ENCODE measurements at places on chromosomes 12 and 14. TPM values are rescaled to one million over a fixed set of nuclear protein-coding genes. Genes with fewer than 3 reads are reported as not detected.
A peak's percentile ranks its signal among the peaks of the same experiment; 100 is the strongest.

The POLE gene
- total RNA-seq: 23.9 TPM

- no peak for DNase-seq
Measured at GRCh38 chr14:104641753-104642539, 37.4 kb upstream of the TMEM179 start.

DNA sequence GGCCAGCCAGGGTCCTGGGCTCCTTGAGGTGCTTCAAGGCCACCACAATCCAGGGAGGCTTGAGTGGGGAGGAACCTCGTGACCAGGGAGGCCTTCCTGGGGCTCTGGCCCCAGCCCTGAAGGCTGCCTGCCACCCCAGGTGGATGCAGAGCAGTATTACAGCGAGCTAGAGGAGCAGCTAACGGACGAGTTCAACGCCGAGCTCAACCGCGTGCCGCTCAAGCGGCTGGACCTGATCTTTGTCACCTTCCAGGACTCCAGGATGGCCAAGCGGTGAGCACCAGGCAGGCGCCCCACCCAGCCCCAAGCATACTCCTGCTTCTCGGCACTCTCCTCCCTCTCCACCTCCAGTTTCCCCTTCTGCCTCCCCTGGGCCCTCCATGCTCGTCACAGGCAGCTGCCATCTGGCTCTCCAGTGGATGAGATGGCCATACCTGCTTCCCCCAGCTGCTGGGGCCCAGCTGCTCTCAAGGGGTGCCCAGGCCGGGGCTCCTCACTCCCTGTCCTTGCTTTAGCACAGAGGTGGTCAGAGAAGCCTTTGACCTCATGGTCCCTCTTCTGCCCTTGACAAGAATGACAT is 30.6 kb downstream of the NGB start:
- DNase-seq: no peak

GRCh38 chr12:58766513-58766870 is 153.8 kb downstream of the LRIG3 start:
- DNase-seq: no peak

GRCh38 chr12:106696071-106696470 is 78.4 kb upstream of the RIC8B start:
- DNase-seq: no peak

DNA sequence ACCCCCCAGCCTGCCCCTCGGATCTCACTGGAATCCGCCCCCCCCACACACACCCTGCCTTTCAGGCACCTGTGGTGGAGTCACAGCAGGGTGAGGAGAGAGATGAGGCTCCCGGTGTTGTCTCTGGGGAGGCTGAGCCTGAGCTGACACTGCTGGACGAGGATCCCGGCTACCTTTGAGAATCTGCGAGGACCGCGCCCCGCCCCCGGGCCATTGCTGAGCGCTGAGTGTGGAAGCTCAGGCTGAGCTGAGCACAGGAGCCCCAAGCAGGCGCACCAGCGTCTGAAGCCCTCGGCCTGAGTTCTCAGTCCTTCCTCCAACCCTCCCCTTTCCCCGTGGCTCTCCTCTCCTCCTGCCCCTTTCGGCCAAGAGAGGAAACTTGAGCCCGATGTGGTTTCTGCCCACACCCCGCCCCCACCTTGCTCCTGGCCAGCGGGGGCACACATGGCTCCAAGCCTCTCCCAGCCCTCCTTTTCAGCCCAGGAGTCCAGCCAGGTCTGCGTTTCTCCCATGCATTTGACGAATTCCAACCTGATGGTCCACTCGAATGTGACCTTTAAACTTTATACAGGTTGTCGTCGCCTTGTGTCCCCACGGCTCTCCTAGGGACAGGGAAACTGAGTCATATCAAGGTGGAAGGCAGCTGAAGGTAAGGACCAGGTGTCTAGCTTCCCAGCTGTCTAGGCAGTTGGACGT is at the start of gene NFE2:
Gene NFE2, minus strand, starts transcription at position 284 of the 696 bp plus-strand sequence. CDS start 5,767 bp downstream, outside the sequence.
- DNase-seq: peak; percentile 91

DNA sequence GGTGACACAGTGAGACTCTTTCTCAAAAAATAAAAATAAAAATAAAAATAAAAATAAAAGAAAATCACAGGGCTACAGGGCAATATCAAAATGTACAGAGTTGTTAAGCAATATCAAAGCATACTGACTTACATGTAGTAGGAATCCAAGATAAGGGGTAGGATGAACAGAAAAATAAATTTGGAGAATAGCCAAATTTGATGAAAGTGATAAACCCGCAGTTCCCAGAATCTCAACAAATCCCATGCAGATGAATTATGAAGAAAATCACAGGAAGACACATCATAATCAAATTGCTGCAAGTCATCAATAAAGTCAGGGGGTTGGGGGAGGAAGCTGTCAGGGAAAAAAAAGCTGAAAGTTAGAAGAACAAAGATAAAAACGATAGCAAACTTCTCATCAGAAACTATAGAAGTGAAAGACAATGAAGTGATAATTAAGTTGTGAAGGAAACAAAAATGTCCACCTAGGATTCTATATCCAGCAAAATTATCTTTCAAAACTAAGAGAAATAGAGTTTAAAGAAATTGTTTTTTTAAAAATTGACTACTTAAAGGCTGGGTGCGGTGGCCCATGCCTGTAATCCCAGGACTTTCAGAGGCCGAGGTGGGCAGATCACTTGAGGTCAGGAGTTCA is 15.4 kb downstream of the DDHD1 start:
- DNase-seq: no peak

GRCh38 chr14:104087981-104088850 is 2.7 kb downstream of the ASPG start:
- DNase-seq: no peak

The NOS1 gene
- 0.10 TPM for total RNA-seq

The EDDM3A gene
- total RNA-seq: not detected

DNA sequence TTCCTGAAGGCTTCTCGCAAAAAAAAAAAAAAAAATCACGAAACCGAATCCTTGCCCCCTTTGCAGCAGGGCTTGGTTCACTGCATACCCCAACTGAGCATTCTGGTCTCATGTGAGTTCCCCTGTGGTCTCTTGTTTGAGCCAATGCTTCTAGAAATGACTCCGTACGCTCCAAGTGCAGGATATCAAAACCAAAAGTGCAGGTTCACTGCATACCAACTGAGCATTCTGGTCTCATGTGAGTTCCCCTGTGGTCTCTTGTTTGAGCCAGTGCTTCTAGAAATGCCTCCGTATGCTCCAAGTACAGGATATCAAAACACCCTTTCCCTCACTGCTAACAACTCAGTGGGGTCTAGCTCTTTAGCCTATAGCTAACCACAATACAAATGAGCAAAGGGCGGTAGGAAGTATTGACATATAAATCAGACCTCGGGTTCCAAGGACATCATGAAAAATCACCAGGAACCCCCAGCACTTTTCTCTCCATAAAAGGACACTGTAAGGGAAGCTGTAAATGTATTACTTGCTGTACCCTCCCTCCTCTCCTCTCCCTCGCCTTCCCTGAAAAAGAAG is 206.3 kb upstream of the NOS1 start:
- no peak for DNase-seq

GRCh38 chr12:43571885-43572284 is 19.9 kb upstream of the ADAMTS20 start:
- no peak for DNase-seq

DNA sequence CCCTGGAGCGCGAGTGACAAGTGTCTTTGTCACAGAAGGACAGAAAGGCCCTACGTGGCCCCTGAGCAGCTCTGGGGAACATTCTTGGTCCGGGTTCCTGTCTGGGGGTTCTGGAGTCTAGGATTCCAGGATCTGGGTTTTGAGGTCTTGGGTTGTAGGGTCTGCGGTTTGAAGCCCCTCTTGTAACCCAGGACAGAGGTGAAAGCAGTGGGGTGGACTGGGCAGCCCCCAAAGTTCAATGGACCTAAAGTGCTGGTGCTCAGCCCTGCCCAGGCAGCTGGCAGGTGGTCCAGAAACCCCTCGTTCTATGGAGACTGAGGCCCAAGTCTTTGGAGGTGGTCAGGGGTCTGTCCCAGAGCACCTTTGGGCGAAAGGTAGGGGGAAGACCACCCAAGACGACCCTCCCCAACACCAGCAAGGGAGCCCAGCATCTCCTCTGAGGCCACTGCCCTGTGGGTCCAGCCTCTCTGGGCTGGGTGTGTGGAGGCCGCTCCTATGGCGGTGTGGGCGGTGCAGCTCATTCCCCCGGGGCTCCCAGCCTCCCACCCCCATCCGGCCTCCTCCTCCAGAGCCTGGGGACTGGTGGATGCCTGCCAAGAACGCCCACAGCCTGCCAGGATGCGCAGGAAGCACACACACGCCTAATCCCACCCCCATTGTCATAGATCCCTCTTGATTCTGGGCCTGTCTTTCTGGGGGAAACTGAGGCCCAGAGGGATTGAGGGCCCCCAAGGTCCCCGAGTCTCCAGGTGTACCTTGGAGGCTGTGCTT is 30.2 kb upstream of the ANKRD9 start:
- DNase-seq: no peak

- no peak for DNase-seq
Measured at GRCh38 chr14:59882957-59883356, 12.4 kb upstream of the RTN1 start.

The ADGRD1 gene
- total RNA-seq: 28.5 TPM

DNA sequence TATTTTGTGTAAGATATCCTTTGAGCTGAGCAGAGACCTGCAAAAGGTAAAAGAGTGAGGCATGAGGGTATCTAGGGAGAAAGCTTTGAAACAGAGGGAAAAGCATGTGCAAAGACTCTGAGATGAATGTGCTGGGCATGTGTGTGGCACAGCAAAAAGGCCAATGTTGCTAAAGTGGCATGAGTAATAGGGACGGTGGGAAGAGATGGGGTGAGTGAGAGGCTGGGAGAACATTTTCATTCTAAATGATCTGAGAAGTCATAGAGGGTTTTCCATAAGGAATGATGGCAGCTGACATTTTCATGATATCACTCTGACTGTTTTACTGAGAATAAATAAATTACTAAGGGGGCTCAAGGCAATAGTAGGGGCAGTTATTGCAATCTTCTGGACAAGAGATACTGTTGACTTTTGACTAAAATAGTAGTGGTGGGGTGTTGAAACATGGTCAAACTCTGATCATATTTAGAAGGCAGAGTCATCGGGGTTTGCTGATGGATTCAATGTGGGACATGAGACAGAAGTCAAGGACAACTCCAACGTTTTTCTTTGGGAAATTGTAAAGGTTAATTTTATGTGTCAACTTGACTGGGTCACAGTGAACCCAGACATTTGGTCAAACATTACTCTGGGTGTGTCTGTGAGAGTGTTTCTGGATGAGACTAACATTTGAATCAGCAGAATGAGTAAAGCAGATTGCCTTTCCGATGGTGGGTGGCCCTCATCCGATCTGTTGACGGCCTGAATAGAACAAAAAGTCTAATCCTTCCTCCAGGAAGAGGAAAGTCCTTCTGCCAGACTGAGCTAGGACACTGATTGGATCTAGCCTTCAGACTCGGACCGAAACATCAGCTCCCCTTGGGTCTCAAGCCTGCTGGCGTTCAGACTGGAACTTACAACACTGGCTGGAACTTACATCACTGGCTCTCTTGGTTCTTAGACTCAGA is 193.9 kb upstream of the PLXNC1 start:
- DNase-seq: no peak

DNA sequence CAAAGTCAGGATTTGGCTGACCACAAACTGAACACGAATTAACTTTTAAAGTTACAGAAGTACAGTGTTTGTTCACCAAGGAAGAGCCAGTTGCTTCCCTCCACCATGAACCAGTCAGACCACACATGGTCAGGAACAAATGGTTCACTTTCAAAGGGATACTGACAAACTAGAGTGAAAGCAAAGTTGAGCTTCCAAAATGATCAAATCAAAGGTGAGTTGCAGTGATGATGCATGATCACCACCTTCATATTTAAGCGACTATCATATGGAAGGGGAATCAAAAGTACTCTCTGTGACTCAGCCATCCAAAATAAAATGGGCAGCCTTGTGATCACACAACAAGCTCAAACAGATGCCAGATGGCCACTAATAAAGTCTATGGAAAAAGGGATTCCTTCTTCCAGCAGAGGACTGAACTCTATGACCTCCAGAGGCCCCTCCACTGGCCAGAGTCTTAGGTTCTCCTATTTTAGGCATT is 13.1 kb downstream of the NT5DC3 start:
- DNase-seq: no peak

The MYH7 gene
- total RNA-seq: not detected

The SCYL2 gene
- 40.0 TPM for total RNA-seq

The CCDC38 gene
- total RNA-seq: not detected

DNA sequence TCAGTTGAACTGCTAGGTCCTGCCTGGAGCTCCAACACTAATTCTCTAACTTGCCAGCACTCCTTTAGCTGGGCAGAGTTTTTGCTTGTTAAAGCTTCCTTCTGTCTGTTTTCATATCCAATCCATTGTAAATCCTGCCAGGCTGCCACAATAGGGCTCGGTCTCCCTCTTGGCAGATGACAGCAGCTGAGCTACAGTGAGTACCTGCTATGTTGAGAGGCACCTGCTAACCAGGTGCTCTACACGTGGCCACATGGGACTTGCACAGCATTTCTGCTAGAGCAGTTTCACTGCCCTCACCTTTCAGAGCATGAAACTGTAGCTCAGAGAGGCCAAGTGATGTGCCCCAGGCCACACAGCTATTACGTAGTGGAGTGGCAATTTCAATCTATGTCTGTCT is 106.6 kb upstream of the NOS1 start:
- DNase-seq: no peak

GRCh38 chr14:90641615-90642243 is 174.5 kb downstream of the TTC7B start:
- DNase-seq: no peak

The FGD4 gene
- total RNA-seq: 41.6 TPM

The PAPOLA gene
- total RNA-seq: 137 TPM

- DNase-seq: no peak
Measured at GRCh38 chr14:57837267-57837666, 28.6 kb downstream of the SLC35F4 start.

GRCh38 chr14:56742391-56742878 is 67.8 kb downstream of the OTX2 start:
- no peak for DNase-seq

DNA sequence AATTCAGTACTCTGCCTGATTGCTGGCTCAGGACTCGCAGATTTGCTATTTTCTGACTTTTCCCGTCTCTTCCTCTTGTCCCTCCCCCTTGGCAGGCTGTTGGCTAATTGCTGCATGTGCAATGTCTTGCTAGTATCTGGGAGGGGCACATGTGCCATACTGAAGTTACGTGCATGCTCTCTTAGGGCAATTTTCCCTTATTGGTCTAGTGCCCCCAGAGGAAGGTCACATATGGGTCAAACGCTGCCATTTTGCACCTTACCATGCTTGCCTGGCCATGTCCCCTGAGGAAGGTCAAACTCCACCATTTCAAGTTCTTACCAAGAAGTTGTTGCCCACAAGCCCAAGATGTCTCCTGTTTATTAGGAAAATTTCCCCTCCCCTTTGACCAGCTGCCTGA is 13.9 kb upstream of the ERC1 start:
- no peak for DNase-seq

The SPATS2 gene
- total RNA-seq: 9.9 TPM

GRCh38 chr12:124762791-124763593 is 100.7 kb downstream of the SCARB1 start:
- DNase-seq: no peak

The POTEM gene
- total RNA-seq: not detected

The B3GNT4 gene
- not detected for total RNA-seq

DNA sequence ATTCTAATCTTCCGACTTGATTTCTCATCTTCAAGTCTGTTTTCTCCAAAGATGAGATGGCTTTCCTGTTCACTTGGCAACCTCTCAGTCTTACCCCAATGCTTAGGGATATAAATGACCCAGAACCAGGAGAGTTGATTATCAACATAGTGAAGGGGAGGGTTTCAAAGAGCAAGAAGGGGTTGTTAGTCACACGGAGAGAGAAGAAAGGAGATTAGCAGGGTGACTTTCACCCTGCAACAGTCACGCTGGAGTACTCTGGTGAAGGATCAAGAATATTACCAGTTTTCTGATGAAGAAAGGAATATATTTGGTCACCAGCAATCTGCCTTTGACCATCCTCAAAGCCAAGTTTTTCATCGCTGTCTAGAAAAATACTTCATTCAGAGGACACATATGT is at the start of gene TMEM52B:
Gene TMEM52B, plus strand, starts transcription at position 212 of the 400 bp plus-strand sequence. CDS start 543 bp downstream, outside the sequence.
- no peak for DNase-seq

The PRH2 gene
- not detected for total RNA-seq

All from mesenteric fat pad (tissue), 1 donor.